HTR-8/SVneo (cell line): ENCODE measurements at places on chromosomes 11 and 22.

DNA sequence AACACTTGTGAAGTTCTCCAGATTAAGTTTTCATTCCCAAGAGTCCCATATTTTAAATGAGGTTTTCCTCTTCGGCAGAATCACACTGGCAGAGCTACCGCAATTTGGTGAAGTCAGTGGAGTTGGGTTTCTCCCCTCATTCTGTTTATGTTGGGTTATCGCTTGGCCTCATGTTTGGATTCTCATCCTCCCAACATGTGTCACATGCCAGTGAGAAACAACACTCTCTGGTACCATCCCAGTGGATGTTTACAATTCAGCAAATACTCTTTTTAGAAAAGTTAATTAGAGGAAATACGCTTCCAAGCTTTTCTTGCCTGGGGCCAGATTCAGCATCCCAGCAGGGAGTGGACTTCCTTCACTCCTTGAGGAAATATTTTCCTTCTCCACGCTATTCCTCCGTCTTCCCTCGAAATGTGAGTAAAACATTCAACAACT, 2.1 kb downstream of the PAMR1 start:
- DNase-seq, result no peak

- no peak for DNase-seq
These were observed 241.3 kb upstream of the ZC3H12C start for GRCh38 chr11:109851780-109852390.

DNA sequence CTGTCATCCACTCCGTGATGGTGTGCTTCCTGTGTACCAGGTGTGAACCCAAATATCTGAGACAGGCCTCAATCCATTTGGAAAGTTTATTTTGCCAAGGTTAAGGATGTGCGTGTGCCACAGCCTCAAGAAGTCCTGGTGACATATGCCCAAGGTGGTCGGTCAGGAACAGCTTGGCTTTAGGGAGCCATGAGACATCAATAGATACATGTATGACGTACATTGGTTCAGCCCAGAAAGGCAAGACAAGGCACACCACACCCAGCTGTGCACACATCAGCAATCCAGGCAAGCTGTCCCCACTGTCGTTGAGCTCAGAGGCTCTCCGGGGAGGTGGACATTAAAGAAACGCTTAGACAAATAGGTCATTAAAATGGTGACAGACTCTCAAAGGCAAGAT, 56.8 kb upstream of the SHANK2 start:
- DNase-seq, result no peak

GRCh38 chr22:47419239-47419638, 656.8 kb downstream of the TBC1D22A start:
- DNase-seq, result no peak

DNA sequence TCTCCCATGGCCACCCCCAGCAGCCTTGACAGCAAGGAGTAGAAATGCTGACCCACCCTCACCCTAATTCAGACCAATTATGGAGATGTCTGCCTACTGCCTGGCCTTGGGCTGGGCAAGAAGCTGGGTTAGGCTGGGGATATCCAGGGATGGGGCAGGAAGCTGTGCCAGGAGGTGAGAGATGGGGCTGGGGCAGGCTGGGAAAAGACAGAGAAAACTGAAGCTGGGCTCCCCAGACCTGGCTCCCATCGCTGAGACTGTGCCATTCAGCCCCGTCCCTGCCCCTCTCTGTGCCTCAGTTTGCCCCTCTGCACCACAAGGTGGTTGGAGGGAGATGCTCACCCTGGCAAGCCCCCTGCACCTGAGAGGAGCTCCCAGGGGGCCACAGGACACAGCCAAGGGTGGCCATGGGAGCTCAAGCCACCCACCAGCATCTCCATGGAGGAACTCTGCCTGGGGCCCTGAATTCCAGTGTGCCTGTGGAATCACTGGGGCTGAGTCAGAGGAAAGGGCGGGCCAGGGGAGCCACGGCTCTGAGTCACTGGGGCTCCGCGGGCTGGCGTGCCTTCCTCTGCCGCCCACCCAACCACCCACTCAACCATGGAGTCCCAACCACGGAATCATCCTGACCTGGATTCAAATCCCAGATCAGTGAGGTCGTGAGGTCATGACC, 6.0 kb upstream of the CARD10 start:
- DNase-seq, result peak; percentile 78

DNA sequence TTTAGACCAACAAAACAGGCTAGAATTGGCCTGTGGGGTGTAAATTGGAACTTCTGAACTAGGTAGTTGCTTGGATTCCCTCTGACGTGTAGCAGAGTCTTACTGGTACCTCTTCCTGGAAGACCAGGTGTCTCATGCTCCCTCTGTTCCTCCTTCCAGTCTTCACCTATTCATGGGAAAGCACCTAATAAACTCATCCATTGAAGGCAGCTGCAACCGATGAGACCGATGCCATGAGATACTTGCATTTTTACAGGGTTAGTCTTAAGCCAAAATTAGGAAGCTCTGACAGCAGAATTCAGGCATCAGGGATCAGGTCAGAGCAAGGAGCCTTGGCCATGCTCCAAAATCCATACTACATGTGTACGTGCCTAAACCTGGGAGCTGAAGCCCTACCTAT, 13.2 kb upstream of the HEPHL1 start:
- DNase-seq, result no peak

- peak; percentile 44 for DNase-seq
These were observed 2.0 kb upstream of the FJX1 start for GRCh38 chr11:35615921-35616900.

GRCh38 chr22:32232191-32232830, 22.8 kb downstream of the SLC5A4 start:
- no peak for DNase-seq

- DNase-seq, result no peak
These were observed 9.7 kb downstream of the FXYD2 start for GRCh38 chr11:117814766-117815261.

- peak; percentile 11 for DNase-seq
These were observed 11.6 kb upstream of the ALKBH3 start for GRCh38 chr11:43868852-43869567.

GRCh38 chr22:25403811-25404471, 160.5 kb upstream of the GRK3 start:
- DNase-seq, result no peak

- DNase-seq, result no peak
These were observed 16.3 kb upstream of the C11orf87 start for GRCh38 chr11:109405671-109406070.

GRCh38 chr11:91913407-91913806, 311.2 kb upstream of the FAT3 start:
- no peak for DNase-seq

- no peak for DNase-seq
These were observed 9.6 kb upstream of the WNT11 start for GRCh38 chr11:76215941-76216340.

GRCh38 chr11:120055646-120056045, 82.3 kb downstream of the TRIM29 start:
- DNase-seq, result no peak

DNA sequence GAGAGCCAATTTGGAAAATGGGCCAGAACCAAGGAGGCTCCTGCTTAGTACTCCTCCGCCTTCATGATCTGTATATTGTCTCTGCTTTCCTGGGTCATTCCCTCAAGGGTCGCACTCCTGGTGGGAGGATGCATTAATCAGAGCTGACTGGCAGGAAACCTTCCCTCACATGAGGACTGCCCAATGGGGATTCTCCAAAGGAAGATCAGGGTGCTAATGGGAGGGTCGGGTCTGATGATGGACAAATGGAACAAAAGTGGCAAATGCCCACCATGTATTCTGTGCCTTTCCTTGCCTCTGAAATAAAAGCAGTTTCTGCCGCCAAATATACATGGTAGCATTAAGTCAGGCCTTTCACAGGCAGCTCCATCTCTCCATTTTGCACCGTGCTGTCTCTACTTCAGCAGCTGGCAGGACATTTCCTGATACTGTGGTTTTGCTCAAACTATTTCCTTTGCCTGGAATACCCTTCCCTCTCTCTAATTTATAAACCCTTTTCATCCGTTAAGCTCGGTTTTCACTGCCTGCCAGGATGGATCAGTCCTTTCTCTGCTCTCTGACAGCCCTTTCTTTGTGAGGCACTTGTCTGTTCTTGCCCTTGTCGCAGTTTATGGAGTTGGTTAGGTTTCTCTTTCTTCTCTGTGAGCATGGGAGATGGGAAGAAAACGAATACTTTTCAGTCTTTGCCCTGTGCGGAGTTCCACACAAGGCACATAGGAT, 13.5 kb downstream of the SREBF2 start:
- no peak for DNase-seq

- DNase-seq, result no peak
These were observed 77.8 kb downstream of the BUD13 start for GRCh38 chr11:116694815-116695590.

GRCh38 chr11:20090654-20091374, 69.5 kb downstream of the DBX1 start:
- no peak for DNase-seq

- no peak for DNase-seq
These were observed 246.6 kb downstream of the INSC start for GRCh38 chr11:15361316-15361715.
